ENCODE measurements at places on chromosomes 1 and 21. TPM values are rescaled to one million over a fixed set of nuclear protein-coding genes. Genes with fewer than 3 reads are reported as not detected.

OR2L5 gene
- total RNA-seq = not detected

DNA sequence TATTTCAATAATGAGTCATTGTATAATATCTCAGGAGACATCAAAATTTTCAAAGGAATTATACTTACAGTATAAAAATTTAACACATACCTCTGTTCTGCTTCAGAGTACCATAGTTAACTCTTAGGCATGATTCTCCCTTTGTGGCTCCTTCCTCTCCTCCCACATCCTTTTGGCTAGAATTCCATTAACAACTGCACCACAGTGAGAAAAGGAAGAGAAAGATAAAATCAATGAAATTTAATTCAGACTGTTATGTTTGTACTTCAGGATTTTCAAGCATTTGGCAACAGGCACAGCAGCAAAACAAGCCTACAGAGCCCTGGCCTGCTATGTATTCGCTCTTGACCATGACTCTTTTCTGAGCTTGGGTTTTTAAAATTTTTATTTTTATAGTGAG, 57.2 kb upstream of the SGIP1 start:
- no peak overlapping the region for H3K27ac ChIP-seq
- DNase-seq = no peak
- H3K4me1 ChIP-seq = no peaks in the 10 kb centered on the region

DNA sequence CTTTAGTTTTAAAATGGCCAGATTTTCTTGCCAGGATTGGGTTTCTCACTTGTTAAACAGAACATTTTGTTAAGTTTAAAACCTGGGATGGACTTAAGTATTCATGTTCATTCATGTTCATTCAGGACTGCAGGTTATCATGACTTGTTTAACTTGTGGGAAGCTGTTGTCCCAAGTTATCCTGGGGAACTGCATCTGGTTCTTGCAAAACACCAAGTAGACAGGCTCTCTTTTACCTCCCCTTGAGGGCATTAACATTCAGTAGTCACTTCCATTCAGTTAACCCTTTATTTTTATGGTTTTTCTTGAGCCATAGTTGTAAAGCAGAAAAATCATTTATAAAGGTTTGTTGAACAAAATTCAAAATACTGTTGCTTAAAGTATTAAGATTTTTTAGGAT, 8.1 kb downstream of the SOD1 start:
- no peak overlapping the region for H3K27ac ChIP-seq
- no peak for DNase-seq
- no peaks in the 10 kb centered on the region for H3K4me1 ChIP-seq
- H3K36me3 ChIP-seq = peaks cover 26% of the 10 kb centered on the region

DRAXIN gene
- total RNA-seq = 0.28 TPM

- no peaks in the 10 kb centered on the region for H3K4me1 ChIP-seq
- no peak overlapping the region for H3K27ac ChIP-seq
- H3K27me3 ChIP-seq = no peaks in the 10 kb centered on the region
- no peak overlapping the region for H3K4me3 ChIP-seq
- peaks cover 11% of the 10 kb centered on the region for H3K36me3 ChIP-seq
These were observed 8.8 kb downstream of the SYF2 start for GRCh38 chr1:25223471-25223870.
